ENCODE measurements at places on chromosomes 3 and 15. TPM values are rescaled to one million over a fixed set of nuclear protein-coding genes. Genes with fewer than 3 reads are reported as not detected.

DNA sequence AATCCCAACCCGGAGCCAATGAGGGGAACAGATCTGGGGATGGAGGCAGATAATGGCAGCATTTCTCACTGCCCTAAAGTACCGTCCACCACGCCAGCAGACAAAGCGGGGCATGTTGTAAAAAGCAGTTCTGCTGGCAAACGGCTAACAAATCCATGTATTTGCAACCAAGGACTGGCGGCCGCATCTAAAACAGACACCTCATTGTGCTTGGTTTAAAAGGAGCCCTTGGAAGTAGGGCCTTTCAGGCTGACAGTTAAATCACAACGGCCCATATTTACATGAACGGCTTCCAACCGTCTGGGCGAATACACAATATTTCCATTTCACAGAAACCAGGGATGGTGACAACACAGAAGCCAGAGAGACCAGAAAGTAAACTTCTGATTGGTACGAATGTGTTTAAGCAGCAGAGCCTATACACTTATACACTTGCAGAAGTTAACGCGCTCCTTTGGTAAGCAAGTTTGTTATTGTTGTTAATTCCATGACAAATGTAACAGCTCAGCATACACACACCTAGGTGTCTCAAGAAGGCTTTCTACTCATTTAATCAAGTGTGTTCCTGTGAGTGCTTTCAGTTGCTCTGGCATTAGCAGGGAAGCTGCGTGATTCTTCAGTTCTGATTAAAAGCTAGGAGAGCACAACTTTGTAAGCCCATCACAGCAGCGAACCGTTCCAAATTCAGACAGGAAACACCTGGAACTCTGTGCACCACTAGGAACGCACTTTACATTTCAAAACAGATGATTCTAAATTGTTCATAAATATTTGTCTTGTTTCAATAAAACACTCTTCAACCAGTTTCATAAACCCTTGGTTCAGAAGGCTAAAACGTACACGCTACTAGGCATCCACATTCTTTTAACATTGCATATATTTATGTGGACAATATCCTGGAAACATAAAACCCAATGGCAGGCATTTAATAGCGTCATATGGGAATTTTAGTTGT lies 112.9 kb downstream of the PDZRN3 start:
- DNase-seq: no peak

DNA sequence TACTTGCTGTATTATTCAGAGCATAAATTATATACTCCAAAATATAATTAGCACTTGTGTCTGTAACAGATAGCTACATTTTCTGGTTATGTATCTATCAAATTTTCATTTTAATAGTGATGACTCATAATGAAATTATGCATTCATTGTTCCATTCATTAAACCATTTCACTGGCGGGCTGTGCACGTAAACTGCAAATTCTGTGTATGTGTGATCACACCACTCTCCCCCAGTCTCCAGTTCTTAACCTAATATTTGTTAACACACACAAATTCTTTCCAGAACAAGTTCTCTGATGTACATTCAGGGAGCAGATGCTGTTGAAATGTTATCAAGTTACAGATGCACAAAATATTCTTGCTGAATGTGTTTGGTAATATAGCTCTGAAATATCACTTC lies 3.8 kb upstream of the KCNMB2 start:
- no peak for DNase-seq

GRCh38 chr15:91891788-91892345 lies 38.4 kb downstream of the SLCO3A1 start:
- no peak for DNase-seq

GRCh38 chr3:172197344-172197743 lies 158.0 kb downstream of the FNDC3B start:
- DNase-seq: no peak

SKOR1 gene
- polyA plus RNA-seq: 0.18 TPM

SNX22 gene
- 0.94 TPM for polyA plus RNA-seq

HMCES gene
- 29.0 TPM for polyA plus RNA-seq

DNA sequence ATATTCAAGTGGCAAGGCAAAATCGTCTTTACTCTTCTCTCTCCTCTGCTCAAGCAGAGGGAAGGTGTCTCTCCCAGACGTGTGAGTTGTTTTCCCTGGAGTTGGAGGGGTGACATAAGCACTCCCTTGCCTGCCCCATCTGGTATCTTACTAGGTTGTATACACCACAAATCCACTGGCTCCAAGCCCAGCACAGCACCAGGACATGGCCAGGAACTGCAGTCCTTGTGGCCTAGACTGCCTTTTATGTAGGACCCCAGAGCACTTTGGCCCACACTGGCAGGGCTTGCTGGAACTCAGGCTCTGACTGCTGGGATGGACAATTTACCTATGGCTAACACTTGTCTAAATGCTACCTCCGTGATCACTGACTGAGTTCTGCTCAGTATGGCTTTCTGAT lies 34.0 kb downstream of the DZIP3 start:
- DNase-seq: no peak

DNA sequence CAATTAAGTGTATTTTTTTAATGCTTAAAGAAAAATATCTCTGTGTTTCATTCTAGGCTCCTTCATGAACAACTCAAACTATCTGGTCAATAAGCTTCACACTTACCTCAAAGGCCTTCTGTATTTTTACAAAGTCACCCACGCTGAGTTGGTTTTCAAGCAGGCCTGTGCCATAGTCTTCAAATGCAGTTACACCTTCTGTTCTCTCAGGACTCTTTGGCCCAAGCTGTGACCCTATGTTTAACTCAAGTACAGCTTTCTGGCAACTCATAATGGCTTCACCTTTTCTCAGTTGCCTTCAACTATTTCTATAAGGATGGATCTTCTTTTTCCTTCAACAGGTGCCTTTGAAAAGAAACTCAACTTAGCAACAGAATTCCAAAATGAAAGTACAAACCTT lies 587 bp downstream of the WDR49 start:
- no peak for DNase-seq

TAGLN3 gene
- 24.2 TPM for polyA plus RNA-seq

GOLGA6L24 gene
- not detected for polyA plus RNA-seq

KIF15 gene
- 2.1 TPM for polyA plus RNA-seq

DNA sequence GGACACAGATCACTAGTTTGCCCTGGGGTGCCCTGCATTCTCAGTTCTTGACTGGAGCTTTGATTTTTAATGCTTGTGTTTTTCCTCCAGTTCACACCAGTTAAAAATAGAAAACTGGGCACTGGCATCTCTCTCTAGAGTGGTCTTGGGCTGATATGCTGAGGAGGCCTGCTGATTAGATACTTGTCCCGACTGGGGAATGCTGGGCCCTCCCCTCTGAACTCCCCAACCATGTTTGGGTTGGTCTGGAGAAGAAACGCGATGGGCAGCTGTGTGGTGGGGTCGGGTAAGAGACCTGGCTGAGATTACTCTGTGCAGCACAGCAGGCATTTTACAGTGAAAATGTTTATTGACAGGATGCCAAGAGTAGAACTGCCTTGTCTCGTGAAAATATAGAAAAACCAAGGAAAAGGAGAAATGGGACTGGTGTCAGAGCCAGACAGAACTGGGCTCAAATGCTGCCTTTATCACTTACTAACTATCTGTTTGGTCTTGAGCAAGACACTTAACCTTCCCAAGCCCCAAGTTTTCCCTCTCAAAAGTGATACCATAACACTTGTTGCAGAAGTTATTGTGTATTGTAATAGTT lies 1.6 kb upstream of the ACTC1 start:
- no peak for DNase-seq

- no peak for DNase-seq
Observed at GRCh38 chr3:94083261-94083660, 20.4 kb downstream of the NSUN3 start.

DNA sequence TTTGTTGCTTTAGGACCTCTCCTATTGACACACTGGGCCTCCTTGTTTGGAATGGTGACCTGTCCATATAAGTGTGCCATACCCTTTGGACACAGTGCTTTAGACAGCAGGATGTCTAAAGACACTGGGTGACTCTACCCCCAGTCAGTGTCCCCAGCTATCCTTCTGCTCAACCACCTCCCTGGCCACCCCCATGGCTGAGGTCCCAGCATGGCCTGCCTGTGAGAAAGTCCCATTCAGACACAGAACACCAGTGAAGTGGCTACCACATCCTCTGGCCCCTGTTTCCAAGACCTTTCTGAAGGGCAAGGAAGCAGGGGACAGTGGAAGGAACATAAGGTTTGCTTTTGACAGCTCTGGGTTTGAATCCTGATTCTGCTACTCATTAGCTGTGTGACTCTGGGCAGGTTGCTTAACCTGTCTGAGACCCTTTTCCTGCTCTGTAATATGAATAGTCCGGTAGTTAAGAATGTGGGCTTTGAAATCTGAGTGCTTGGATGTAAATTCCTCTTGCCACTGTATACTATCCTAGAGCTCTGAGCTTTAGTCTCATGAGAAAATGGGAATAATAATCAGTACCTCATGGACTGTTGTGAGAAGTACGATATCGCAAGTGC lies 6.3 kb upstream of the AP3S2 start:
- no peak for DNase-seq
